ENCODE measurements at places on chromosomes 3 and 15.
A peak's percentile ranks its signal among the peaks of the same experiment; 100 is the strongest.

DNA sequence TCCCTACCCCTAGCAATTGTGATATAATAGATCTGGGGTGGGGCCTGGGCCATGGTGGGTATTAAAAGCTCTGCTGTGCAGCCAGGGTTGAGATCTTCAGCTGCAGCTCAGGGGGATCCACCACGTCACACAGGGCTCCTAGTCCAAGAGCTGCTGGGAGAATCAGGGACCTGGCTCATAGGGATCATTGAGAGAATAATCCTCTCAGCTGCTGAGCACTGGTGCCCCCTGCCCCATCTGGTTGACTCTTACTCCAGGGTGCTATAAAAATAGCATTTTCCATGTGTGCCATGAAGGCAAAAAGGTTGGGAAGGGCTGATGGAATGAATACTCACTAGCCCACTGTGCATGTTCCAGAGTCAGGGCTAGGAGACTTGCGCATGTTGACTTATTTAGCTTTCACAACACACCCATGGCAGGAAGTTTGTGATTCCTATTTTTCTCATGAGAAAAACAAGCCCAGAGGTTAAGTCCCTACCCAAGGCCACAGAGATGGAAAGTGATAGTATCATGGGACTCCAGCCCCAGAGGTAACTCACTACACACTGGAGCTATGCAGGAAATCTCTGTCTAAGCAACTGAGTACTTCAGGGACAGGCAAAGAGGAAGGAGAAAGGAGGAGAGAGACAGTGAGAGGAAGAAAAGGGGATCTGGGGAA, 94.6 kb upstream of the HERC1 start:
- DNase-seq = no peak
- H3K4me3 ChIP-seq = no peak overlapping the region
- H3K27me3 ChIP-seq = no peaks in the 10 kb centered on the region
- H3K36me3 ChIP-seq = no peaks in the 10 kb centered on the region
- H3K27ac ChIP-seq = no peak overlapping the region

- H3K4me3 ChIP-seq = peak overlapping the region; percentile 98
- no peak for DNase-seq
- H3K36me3 ChIP-seq = no peaks in the 10 kb centered on the region
- no peaks in the 10 kb centered on the region for H3K27me3 ChIP-seq
These were observed 781 bp upstream of the DPH6 start for GRCh38 chr15:35546511-35547381.

DNA sequence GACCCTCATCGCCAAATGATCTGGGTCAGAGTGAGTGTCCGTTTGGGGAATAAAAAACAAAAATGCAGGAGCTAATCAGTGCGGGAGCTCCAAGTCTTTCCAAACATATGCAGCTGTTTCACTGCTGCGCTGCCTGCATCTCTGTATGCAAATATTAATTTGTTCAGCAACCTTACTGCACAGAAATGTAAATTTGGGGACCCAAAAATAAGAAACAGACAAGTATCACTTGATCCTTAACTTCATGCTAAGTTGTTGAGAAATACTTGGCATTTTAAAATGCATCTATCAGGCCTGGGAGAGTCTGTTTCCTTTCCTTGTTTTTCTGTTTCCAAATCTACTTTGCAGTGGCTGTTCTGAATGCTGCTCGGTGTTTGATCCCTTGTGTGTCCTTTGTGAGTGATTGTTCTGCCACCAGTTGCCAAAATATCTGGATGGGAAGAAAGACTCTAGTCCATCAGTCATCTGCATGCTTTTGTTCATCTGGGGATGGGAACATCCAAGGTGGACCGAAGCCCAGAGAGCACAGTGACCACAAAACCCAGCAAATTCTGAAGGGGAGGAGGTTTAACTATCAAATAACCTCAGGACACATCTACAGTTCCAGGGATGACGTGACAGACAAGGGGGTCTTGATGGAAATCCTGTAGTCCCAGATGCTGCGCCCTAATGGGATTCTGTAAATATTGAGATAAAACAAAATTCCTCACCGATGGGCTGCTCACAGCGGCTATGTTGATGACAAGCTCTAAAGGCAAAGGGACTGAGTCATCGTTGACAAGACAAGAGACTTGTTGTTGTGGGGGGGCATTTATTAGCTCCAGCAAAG, 199.5 kb upstream of the WNT5A start:
- no peak overlapping the region for H3K27ac ChIP-seq
- no peak overlapping the region for H3K4me3 ChIP-seq
- DNase-seq = no peak
- no peaks in the 10 kb centered on the region for H3K27me3 ChIP-seq
- no peaks in the 10 kb centered on the region for H3K36me3 ChIP-seq
- no peaks in the 10 kb centered on the region for H3K4me1 ChIP-seq

DNA sequence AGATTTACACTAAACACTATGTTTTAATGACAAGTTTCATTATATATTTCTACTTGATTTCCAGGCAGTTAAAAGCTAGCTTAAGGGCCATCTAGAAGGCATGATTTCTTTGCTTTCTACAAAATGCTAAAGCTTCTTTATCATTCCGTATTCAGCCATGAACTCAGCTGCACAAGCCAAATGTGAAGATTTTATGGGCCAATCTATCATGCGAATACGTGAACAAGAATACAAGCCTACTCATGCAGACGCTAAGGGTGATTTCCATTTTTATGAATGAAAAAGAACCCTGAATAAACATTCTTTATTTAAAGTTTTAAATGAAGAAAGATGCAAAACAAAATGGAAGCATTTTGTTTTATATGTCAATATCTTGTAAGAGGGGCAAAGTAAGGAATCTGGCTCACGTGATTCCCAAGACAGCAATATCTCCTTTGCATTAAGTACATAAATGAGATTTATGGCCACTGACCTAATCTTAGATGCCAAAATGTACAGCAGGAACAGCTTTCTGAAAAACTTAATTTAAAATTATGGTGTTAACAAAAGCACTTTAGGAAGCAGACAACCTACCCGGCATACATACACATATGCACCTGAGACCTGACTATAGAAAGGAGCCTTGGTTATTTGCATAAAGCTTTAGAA, 215.8 kb downstream of the DPH6 start:
- DNase-seq = no peak
- H3K4me3 ChIP-seq = no peak overlapping the region
- H3K4me1 ChIP-seq = no peaks in the 10 kb centered on the region
- H3K27ac ChIP-seq = no peak overlapping the region
- H3K27me3 ChIP-seq = no peaks in the 10 kb centered on the region
- no peaks in the 10 kb centered on the region for H3K36me3 ChIP-seq

- H3K36me3 ChIP-seq = no peaks in the 10 kb centered on the region
- H3K27ac ChIP-seq = no peak overlapping the region
- H3K27me3 ChIP-seq = peaks cover 4% of the 10 kb centered on the region
- H3K4me1 ChIP-seq = no peaks in the 10 kb centered on the region
- DNase-seq = no peak
These were observed 279.6 kb upstream of the CTDSPL start for GRCh38 chr3:37582086-37582485.
